Fibroblast of villous mesenchyme (primary cell): ENCODE measurements at places on chromosomes 7 and 10. TPM values are rescaled to one million over a fixed set of nuclear protein-coding genes. Genes with fewer than 3 reads are reported as not detected.

The KCNK18 gene
- not detected in 2 replicates for total RNA-seq

The IFIT1 gene
- total RNA-seq = 32.9 and 70.8 TPM in 2 replicates

The TMEM139 gene
- not detected in 2 replicates for total RNA-seq

The CHAT gene
- not detected in 2 replicates for total RNA-seq

The TMEM140 gene
- 3.5 and 5.2 TPM in 2 replicates for total RNA-seq

The MKI67 gene
- 14.2 and 21.2 TPM in 2 replicates for total RNA-seq

The DDIT4 gene
- 88.5 and 325 TPM in 2 replicates for total RNA-seq

The CHST12 gene
- total RNA-seq = 2.6 and 3.5 TPM in 2 replicates

The VGF gene
- total RNA-seq = under 0.01 TPM in 1 of 2 replicates, not detected in the other

The RTKN2 gene
- 8.7 and 15.1 TPM in 2 replicates for total RNA-seq

The OR6V1 gene
- not detected in 2 replicates for total RNA-seq

The SLC16A9 gene
- under 0.01 TPM in 1 of 2 replicates, not detected in the other for total RNA-seq

The LBX1 gene
- total RNA-seq = not detected in 2 replicates

The SPDYE2 gene
- total RNA-seq = not detected in 2 replicates

The COL17A1 gene
- total RNA-seq = not detected in 2 replicates

The ABCB1 gene
- total RNA-seq = 0.86 and 0.97 TPM in 2 replicates

The C1GALT1 gene
- total RNA-seq = 11.7 and 13.9 TPM in 2 replicates

The AMPH gene
- total RNA-seq = 0.86 and 0.97 TPM in 2 replicates

The FAM25A gene
- not detected in 2 replicates for total RNA-seq

The VWA2 gene
- total RNA-seq = under 0.01 TPM in 1 of 2 replicates, not detected in the other

The MOGAT3 gene
- not detected in 2 replicates for total RNA-seq

The OR9A2 gene
- not detected in 2 replicates for total RNA-seq

The NUTM2E gene
- total RNA-seq = under 0.01 TPM in 1 of 2 replicates, not detected in the other

The SPDYE11 gene
- total RNA-seq = not detected in 2 replicates

The SPDYE2B gene
- not detected in 2 replicates for total RNA-seq

The BET1 gene
- total RNA-seq = 21.6 and 44.5 TPM in 2 replicates

The PDLIM1 gene
- 65.7 and 75.6 TPM in 2 replicates for total RNA-seq

The DUSP5 gene
- total RNA-seq = 10.0 and 42.3 TPM in 2 replicates

The OR2A42 gene
- under 0.01 TPM in 2 replicates for total RNA-seq

The GNG11 gene
- 67.4 and 83.1 TPM in 2 replicates for total RNA-seq

The POLR2J2 gene
- total RNA-seq = 4.8 and 8.2 TPM in 2 replicates

The CHN2 gene
- total RNA-seq = under 0.01 and 0.32 TPM in 2 replicates

The C7orf33 gene
- not detected in 2 replicates for total RNA-seq

The AGAP9 gene
- 4.7 and 5.2 TPM in 2 replicates for total RNA-seq

The SLC18A2 gene
- total RNA-seq = under 0.01 TPM in 1 of 2 replicates, not detected in the other

The LAMB1 gene
- 438 and 483 TPM in 2 replicates for total RNA-seq

The C10orf105 gene
- under 0.01 TPM in 1 of 2 replicates, not detected in the other for total RNA-seq

The UCMA gene
- not detected in 2 replicates for total RNA-seq

The COBL gene
- under 0.01 TPM in 1 of 2 replicates, not detected in the other for total RNA-seq

The GBX1 gene
- total RNA-seq = not detected in 2 replicates

The IQUB gene
- 0.43 and 0.97 TPM in 2 replicates for total RNA-seq

The ETV1 gene
- total RNA-seq = 9.3 and 11.7 TPM in 2 replicates

The LEP gene
- not detected in 2 replicates for total RNA-seq

The SPDYE18 gene
- not detected in 2 replicates for total RNA-seq
